ENCODE measurements at places on chromosomes 7 and 10.

DNA sequence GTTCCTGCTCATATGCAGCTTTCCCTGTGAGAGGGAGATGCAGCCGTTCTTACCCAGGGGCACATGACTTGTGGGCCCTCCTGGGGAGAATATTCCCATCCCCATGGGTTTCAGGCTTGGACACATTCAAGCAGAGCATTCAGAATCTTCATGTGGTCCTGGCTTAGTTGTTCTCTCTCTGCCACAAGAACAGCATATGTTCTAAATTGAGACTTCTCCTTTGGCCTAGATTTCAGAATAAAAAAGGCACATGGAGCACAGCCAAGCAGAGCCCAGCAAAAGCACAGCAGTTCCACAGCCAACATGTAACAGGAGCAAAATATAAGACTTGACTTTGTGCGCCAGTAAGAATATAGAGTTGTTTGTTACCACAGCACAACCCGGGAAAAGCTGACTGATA is 306.4 kb upstream of the MYO3A start:
- DNase-seq: no peak

DNA sequence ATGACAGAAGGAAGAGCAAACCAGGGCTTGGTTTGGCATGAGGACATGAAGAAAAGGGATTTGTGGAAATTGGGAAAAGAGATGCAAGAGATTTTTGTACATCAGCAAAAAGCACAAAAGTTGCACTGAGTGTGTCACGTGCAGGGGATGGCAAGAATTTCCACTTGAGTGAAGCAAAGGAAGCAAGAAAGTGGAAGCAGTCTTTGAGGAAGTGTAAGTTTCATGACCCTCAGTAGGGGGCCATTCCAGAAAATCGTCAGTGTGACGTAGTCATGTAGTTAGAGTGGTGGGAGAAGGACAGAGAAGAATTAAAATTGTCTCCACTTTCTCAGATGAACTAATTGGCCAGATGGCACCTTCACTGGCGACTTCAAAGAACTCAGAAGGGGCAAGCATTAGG is 123.3 kb upstream of the FZD1 start:
- no peak for DNase-seq

DNA sequence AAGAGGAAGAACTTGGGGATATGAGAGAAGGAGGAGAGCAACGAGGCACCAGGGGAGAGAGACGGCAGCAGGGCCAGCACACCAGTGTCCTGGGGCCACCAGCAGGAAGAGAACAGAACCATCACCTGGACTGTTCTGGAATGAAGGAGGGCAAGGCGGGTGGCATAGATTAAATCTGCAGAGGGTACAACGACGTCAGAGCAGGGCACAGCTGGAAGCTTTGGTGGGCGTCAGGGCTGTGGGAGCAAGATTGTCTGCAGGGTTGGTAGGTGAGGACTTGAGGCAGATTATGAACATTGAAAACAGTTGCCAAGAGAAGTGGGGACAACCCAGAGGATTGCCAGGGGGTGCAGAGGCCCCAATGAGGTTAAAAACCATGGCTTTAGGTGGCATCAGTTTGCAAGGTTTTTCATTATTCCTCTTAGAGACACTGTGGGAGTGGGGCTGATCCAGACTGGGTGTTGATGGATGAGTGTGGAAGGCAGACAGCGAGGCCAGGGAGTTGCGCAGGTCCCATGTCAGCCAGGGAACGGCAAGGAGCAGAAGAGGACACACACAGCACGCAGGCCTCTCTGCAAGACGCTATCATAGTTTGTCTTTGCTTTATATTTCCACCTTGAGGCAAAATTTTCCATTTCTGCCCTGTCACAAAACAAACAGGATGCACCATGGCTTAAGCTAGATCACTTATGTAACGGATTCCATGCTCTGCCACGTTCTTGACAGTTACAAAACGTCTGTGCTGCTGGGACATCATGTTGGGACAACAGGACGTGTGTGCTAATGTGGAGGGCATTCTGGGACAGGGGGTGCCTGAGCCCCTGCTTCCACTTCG is 52.5 kb upstream of the LEP start:
- no peak for DNase-seq

DNA sequence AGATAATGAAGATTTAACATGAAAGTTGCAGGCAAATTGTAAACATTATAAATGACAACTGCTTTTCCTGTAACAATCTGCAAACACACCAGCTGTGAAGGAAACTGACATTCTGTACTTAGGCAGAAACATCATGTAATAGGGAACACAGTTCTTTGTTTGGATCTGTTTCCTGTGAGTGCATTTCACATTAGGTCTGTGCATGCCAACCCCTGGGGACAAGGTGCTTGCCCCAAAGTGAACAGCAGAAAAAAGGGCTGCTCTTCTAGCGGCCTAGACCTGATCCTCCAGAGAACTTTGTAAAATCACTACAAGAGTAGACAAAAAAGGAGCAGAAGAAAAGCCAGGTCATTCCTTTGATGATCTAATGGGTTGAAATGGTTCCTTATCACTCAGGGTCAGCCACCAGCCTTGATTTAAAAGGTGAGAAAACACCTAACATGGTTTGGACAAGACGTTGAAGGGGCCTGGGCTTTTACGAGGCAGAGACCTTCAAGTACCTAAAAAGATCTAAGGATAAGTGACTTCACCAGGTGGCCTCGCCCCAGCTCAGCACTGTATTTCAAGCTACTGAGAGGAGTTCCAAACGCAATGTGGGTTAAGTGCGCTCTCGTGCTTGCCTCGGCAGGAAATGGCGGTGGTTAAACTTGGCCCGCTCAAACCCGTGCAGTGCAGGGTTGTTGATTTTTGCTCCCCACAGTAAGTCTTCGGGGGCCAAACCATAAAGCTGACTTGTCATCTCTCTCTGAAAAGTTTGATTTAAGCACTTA is 249.7 kb downstream of the CREB5 start:
- DNase-seq: no peak

GRCh38 chr10:32985341-32985764 is 27.3 kb upstream of the ITGB1 start:
- DNase-seq: no peak

DNA sequence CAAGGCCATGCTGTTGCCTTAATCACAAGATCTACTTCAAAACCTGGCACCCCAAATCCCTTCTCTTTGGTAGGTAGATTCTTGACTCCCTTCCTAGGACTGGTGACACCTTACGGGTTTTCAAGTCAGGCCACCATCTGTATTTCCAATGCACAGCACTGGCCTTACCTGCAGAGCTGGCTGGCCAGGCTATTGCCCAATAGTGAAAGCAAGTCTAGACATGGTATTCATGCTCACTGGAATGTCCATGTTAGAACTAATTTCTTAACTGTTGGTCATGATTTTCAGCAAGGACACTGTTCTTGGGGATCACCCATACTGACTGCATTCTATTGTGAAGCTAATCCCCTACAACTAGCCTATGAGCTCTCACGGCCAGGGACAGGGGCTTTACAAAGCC is 313.1 kb upstream of the RNF32 start:
- DNase-seq: no peak

GRCh38 chr7:8423057-8423456 is 10.4 kb upstream of the NXPH1 start:
- DNase-seq: no peak

- DNase-seq: no peak
Measured at GRCh38 chr10:20890009-20890408, 7.1 kb downstream of the NEBL start.

DNA sequence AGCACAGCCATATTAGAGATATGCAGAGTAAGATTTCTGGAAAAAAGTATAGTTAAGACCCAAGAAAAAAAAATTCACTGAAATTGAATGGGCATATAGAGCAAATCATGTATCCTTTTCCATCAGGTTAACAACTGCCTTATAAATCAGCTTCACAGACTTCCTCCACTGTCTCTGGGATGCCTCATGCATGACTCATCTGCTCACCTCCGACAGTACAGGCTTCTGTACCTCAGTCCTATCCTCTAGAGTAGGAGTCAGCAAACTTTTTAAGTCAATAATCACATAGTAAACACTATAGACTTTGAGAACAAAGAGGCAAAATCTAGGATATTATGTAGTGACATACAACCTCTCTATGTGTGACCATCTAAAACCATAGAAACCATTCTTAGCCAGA is 211.6 kb upstream of the SP8 start:
- no peak for DNase-seq

GRCh38 chr10:72098836-72099599 is 10.7 kb upstream of the SPOCK2 start:
- no peak for DNase-seq

DNA sequence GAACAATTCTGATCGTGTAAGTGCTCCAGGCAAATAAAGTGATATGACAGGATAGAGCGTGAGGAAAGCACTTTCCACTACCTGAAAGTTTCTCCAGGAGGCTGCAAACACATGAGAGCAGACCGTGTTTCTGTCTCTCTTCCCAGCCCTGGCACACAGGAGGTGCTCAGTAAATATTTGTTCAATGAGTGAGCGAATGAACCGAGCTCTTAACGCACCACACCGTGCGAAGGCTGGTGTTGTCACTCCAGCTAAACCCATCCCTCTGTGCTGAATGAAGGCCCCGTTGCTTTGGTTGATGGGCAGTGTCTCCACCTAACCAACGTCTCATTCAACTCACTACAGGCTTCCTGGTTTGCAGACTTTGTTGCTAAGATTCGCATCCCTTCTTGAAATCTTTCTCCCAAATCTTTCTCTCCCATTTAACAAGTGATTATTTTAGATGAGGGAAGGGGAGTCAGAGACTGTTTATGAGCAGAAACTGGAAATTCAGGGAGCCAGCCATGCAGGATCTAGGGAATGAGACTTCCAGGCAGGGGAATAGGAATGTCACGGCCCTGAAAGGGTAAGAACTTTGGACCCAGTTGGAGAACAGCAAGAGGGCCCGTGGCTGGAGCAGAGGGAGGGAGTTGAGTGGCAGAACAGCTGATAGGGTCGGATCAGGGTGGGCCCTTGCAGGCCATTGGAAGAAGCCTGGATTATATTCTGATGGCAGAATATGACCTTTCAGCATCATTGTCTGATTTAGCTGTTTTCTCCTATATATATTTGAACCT is 282.6 kb downstream of the CAMK1D start:
- no peak for DNase-seq

- DNase-seq: no peak
Measured at GRCh38 chr7:78203042-78203720, 404.6 kb downstream of the PHTF2 start.

DNA sequence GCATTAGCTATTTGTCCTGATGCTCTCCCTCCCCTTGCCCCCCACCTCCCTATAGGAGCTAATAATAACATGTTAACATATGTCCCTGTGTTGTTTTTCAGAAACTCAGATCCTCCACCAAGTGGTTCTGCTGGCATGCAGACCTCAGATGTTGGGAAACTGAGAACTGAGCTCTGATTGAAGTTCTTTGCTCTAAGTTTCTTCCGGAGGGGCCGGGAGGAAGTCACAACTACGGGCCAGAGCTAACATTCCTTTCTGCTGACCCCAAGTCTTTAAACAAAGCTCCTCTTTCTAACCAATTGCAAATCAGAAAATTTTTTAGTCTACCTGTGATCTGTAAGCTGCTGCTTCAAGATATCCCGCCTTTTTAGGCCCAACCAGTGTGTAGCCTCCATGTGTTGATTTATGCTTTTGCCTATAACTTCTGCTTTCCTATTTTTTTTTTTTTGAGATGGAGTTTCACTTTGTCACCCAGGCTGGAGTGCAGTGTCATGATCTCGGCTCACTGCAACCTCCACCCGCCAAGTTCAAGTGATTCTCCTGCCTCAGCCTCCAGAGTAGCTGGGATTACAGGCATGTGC is 66.6 kb downstream of the LYZL1 start:
- no peak for DNase-seq

DNA sequence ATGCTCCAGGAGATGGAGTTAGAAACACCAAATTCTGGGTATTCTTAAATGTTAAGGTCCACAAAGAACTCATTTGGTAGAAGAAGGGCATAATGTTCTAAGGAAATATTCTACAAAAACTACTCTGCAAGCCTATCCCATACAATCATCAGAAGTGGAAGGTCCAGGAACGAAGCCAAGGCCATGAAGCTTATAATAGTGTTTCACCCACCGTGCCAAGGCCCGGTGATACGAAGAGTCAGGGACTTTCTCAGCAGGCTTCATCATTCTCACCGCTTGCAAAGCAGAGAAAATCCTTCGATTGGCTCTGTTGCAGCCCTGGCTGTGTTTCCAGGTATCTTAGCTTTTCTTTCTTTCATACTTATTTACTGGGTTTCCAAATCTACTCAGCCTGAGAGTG is 351.9 kb upstream of the CELF2 start:
- no peak for DNase-seq

GRCh38 chr7:116499168-116500077 is at the start of gene CAV2:
Gene CAV2 (plus strand): TSS chr7:116499738. CDS start chr7:116499782, 44 bp downstream.
- DNase-seq: no peak

DNA sequence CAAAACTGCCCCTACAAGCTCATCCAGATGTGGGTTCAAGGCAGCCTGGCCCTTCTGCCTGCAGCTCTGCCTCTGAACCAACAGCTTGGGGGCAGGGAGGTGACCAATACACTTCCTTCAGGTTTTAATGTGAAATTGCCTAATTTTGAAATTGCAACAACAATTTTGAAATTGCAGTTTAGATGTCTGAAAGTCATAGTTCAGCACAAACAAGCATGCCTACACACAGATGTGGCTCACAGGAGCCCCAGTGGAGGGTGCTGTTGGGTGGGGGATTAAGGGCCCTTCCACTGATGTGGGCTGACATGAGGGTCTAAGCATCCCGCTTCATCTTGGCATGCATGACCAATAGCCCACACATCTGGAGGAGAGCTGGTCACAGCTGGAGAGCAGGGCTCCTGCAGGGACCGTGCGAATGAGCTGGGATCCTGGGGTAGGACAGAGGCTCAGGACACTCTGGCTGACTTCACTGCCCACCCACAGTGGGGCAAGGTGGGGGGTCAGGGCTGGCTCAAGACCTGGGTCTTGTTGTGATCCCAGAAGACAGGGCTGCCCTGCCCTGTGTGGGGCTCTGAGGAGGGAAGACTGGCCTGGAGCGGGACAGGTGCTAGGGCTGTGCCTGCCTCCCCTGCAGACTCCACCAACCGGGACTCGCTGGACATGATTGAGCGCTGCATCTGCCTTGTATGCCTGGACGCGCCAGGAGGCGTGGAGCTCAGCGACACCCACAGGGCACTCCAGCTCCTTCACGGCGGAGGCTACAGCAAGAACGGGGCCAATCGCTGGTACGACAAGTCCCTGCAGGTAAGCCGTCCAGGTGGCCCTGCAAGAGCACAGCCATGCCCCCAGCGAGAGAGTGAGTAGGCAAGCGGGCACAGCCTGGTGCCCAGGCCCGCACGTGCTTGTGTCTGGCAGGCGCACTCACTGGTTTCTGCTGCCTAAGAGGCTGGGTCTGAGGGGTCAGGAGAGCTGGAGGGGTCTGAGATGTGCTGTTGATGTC is 32.3 kb downstream of the CHAT start:
- no peak for DNase-seq

DNA sequence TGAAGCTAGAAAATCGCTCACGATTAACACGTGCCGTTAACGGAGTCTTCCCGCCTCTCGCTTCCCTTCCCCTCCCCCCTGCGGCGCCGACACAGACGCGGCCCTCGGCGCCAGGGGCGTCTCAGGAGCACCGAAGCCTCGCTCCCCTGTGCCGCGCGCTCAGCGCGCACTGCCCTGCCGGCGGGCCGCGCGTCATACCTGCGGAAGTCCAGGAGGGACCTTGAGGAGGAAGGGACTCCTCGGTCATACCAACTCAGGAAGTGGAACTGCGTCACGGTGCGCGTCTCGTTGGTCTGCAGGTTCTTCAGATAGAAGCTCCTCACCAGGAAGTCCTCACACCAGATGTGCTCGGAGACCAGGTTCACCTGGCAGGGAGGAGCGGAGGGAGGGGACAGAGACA is 239.6 kb downstream of the DNAJB6 start:
- DNase-seq: no peak

Data from hematopoietic multipotent progenitor cell treated with erythropoietin and hydrocortisone succinate and interleukin-3 and kit ligand, for 8 days (in vitro differentiated cells).